Stimulated activated CD4-positive, alpha-beta T cell treated with anti-CD3 and anti-CD28 coated beads, Interleukin-12 subunit alpha, Interleukin-12 subunit beta, amount 100 ng/mL, for 24 hours (primary cell): ENCODE measurements at places on chromosomes 6 and 20.

- DNase-seq, result no peak
Measured at GRCh38 chr6:41519745-41520699, 26.2 kb upstream of the FOXP4 start.

DNA sequence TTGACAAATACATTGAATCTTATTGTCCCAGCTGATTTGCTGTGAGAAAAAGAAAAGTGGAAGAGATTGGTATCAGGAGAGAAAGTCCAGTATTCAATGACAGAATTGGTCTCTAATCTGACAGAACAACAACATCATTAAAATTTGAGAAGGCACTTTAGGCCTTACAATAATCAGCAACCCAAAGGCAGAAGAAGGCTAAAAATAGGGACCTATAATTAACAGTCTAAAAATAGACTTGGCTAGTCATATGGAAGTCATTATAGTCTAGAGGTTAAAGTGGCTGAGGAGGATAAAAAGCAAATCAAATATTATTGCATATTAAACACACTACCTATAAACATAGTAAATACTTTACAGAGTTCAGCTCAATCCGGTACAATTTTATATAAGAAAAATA, 393.6 kb upstream of the JAG1 start:
- DNase-seq, result no peak

GRCh38 chr6:151616091-151616513, 122.3 kb downstream of the CCDC170 start:
- DNase-seq, result no peak

GRCh38 chr6:92906385-92906784, 513.0 kb downstream of the EPHA7 start:
- DNase-seq, result no peak
